ENCODE measurements at places on chromosomes 11 and 22.

DNA sequence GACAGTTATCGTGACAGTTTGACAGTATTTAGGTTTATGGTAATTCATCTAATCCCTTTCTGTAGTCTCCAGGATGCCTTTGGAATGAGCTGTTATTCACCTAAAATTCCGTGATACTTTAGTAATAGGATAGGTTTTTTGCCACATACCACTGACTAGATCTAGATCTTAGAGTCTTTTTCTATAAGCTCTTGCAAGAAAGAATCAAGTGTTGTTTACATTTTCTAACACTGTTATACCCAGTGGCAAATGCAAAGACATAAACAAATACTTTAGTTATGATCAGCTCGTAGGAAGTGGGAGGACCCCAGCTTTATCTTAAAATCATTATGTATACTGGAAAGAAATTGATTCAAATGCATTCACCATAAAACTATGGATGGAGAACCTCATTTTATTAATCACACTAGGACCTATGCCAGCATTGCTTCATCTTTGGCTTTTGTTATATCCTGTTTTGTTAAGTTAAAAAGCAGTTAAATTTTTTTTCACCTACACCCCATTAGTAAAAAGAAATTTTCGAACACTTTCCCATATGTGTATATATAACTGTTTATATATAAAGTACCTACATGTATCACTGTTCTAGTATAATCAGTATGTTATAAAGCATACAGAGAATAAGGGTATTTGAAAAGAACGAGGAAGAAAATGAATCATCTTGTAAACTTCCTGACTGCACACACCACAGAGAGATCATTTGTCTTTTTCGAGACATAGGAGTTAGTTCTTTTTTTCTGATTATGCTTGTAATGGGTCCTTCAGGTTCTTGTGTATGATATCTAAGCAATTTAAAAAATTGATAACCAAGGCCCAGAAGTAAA, 60.9 kb downstream of the PDHX start:
- no peak for DNase-seq

- no peak for DNase-seq
Observed at GRCh38 chr11:31110830-31111229, 258.7 kb downstream of the DCDC1 start.

DNA sequence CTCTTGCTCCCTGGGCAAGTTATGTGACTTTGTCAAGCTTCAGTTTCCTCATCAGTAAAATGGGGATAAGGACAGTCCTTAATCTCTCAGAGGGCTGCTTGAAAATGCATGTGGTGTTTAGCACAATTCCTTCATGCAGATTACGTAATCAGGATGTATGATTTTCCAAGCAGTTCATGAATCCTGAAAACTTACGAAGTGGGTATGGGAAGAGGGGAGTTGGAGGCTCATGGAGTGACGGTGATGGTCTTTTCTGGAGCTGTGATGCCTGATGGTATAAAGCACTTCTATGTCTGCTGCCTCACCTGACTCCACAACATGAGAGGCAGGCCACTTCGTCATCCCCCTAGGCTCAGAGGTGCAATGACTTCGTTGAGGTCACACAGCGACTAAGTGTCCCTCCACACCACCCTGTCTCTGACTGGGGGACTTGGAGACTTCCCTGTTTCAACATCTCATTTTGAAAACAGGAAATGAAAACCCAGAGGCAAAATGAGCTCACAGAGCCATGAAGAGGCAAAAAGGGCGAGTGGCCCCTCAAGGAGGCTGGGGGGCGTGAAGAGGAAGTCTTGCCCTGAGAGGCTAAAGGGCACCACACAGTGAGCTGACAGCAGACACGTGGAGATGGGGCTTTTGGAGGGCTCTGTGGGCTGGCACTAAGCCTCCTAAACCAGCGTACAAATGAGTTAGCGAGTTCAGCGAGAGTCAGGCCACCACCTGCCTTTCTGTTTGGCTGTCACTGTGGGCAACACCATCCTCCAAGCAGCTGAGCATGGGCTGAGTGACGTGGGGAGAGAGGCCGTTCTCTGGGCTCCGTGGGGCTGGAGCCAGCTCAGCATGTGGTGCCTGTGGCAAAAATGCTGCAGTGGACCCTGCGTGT, 10.1 kb downstream of the MCM5 start:
- no peak for DNase-seq

DNA sequence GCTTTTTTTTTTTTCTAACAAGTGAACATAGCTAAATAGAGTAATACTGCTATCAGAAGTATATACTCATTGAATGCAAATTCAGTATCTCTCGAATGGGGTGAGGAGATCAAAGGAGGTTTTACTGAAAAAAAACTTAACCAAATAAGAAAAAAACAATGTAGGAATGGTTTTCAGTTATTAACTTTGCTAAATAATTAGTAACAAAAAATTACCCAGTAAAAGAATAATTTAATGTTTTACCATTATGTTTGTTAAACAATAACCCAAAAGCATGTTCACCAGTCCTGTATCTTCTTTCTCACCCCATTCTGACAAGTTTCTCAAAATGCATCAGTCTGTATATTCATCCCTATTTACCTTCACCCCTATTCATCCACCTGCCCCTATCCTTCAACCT, 22.6 kb upstream of the CTSC start:
- DNase-seq: no peak

- peak; percentile 57 for DNase-seq
Observed at GRCh38 chr22:26330971-26331625, 98.0 kb upstream of the ASPHD2 start.

DNA sequence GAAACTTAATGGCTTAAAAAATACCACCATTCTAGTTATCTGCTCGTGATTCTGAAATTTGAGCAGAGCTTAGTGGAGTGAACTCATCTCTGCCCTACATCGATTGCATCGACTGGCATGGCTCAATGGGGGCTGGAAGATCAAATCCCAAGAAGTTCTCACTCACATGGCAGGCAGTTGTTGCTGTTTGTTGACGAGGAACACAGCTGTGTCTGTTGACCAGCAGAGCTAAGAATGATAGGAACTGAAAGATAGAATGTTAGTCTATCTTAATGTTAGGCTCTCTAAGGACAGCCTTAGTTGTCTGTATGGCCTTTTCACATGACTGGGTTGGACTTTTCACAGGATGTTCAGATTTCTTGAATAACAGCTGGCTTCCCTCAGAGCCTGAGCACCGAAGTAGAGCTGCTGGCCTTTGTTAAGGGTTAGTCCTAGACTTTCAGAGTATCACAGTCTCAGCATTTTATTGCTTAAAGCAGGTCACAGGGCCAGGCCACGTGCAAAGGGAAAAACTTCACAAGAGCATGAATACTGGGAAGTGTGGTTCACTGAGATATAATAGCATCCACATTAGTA, 31.6 kb upstream of the IZUMO1R start:
- DNase-seq: no peak

GRCh38 chr11:105520706-105521345, 89.0 kb upstream of the GRIA4 start:
- DNase-seq: no peak

DNA sequence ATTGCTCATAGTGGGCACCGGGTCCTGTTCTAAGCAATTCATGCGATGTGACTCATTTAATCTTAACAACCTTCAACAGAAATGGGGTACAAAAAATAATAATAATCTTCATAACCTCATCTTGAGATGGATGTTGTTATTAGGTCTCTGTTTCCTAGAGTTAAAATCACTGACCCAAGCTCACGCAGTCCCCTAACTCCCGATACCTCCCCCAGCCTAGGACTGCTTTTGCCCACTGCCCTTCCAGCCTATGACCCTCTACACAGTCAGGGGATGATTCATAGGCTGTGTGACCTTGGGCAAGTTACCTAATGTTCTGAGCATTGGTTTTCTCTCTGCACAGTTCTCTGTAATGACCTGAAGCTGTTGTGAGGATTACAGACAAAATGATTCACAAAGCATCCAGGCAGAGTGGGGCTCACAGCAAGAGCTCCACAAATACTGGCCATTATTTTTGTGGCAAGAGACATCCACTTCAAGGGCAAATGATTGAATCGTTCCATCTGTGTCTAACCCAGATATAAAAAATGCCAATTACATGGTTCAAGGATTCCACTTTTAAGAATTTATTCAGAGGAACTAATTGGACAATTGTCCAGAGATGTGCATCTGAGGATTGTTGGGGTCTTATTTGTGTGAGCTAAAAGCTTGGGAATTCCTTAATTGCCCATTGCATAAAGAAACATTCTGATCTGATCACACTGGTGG, 20.0 kb downstream of the MTFP1 start:
- no peak for DNase-seq

- DNase-seq: no peak
Observed at GRCh38 chr11:67366961-67367760, 6.2 kb downstream of the CLCF1 start.

DNA sequence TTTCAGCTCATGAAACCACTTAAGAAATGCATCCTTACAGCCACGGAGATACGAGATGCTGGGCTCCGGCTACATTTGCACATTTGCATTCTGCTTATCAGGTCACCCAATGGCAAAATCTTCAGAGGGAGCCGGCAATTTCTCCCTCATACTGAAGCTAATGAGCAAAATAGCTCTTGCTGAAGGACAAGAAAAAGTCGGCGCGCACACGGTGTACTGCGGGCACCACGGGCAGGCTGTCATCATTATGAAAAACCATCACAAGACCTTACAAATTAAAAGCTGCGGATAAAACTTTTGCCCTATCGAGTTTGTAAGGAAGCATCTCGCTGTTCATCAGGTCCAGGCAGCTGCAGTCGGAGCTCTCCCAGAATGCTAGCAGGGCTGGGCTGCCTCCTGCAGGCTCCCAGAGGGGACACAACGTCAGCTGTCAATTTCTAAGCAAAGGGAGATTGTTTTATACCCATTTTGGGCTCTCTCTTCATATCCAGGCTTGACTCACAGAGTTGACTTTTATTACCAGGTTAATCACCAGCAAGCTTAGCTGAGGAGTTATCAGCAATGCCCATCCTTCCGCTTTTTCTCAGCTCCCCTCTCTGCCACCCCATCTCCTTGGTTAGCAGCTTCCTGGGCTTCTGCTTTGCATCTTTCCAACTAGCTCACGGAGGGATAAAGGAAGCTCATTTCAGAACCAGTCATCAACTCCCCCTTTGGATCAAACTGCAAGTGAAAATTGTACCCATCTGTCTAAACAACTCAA, 375.1 kb downstream of the OPCML start:
- DNase-seq: no peak

DNA sequence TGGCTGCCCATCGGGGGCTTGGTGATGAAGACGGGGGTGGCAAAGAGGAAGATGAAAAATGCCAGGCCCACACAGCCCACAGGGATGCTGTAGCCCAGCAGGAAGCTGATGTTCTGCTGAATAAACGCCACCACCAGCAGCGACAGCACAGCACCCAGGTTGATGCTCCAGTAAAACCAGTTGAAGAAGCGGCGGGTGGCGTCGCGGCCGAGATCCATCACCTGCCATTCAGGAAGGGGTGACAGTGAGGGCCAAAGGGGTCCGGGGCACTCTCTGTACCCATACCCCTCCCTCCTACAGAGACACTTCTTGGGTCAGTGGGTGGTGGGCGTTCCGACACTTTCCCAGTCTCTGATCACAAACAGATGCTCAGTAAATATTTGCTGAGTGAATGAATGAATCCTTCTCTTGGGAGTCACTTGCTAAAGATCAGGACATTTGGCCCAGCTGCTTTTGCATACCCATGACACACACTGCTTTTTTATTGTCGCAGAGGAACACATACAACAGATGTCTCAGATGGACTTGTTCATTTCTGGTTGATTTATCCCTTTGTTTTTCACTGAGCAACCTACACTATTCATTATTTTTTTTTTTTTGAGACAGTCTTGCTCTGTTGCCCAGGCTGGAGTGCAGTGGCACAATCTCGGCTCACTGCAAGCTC, 5.2 kb downstream of the SLC15A3 start:
- DNase-seq: no peak

DNA sequence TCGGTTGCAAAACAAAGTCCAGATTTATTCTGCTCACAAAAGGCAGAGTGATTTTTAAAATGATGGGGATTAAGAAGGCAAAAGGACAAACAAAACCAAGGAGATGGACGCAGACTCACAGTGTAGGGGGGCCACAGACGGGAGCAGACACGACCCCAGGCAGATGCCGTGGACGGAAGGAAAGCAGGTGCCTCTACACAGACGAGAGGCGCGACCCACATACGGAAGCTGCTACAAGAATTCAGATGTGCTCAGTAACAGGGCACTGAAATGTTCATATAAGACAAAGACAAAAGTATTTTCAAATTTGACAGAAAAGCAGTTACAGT, 148.9 kb downstream of the BRD1 start:
- DNase-seq: no peak

GRCh38 chr11:12291766-12292165, 85.6 kb upstream of the PARVA start:
- no peak for DNase-seq

DNA sequence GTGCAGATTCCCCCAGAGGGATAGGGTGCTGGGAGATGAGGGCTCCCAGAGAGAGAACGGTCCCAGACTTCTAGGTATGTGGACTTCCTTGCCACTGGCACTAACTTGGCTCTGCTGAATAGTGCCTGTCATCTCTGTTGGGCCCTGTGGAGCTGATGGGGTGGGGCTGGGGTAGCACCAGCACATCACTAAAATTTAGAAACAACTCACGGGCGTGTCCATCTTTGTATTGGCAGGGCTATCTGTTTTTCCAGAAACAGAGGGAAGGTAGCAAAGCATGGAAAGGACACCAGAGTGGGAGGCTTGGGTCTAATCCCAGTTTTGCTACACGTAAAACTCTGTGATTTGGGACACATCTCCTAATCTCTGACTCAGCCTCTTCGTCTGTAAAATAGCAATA, 25.8 kb downstream of the SWAP70 start:
- no peak for DNase-seq

DNA sequence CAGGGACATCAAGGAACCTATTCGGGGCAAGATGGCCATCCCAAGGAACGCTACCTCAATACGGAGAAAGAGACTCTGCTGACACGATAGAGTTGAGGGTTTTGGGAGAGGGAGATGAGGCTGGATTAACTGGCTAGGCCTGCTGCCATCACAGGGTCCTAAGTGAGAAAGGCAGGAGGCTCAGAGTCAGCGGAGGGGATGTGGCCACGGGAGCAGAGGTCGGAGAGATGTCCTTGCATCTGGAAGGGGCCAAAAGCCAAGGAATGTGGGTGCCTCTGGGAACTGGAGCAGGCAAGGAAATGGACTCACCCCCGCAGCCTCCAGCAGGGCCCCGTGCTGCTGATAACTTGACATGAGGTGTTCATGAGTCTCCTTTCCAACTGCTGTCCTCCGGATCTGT, 31.0 kb upstream of the RFPL3 start:
- DNase-seq: no peak

GRCh38 chr11:68503251-68503687, 42.7 kb downstream of the PPP6R3 start:
- DNase-seq: no peak

DNA sequence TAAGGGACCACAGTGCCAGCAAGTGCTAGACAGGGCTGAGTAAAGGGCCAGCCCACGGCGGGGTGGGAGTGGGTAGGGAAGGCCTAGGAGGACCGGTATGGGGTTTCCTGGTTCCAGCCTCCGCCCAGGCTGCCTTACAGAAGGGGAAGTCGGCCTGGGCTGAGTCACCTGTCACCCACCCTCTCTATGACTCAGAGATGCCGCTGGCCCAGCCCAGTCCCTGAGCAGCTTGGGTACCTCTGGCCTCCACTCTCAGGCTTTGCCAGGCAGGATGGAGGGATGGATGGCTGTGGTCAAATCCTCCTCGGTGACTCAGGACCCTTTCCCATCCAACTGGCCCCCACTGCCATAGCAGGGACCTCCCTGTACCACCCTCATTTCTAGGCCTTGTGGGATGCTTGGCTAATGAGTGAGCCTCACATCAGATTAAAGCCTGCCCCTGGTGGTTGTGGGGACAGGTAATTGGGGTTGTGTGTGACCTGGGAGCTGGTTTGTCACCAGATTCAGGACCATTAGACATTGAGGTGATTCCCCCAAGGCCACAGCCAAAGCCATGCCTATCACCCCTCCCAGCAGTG, 13.9 kb downstream of the SLC35E4 start:
- DNase-seq: no peak

- DNase-seq: no peak
Observed at GRCh38 chr22:25067851-25068421, 115.4 kb downstream of the KIAA1671 start.
